ENCODE measurements at places on chromosomes 3 and 15. TPM values are rescaled to one million over a fixed set of nuclear protein-coding genes. Genes with fewer than 3 reads are reported as not detected.

Gene CCR9
- total RNA-seq, result not detected

Gene GOLGA6A
- under 0.01 TPM for total RNA-seq

Gene TGM4
- not detected for total RNA-seq

Gene ZNF445
- 9.8 TPM for total RNA-seq

Gene SCN11A
- under 0.01 TPM for total RNA-seq

Gene MUC20
- 0.36 TPM for total RNA-seq

Gene FEZF2
- total RNA-seq, result not detected

Gene LRRIQ4
- 0.29 TPM for total RNA-seq

Gene PIGX
- total RNA-seq, result 26.8 TPM

Gene TRIM42
- total RNA-seq, result not detected

Gene IGSF10
- total RNA-seq, result 2.7 TPM

Gene SYNM
- 4.0 TPM for total RNA-seq

Gene KAT2B
- total RNA-seq, result 15.9 TPM

Gene TNFSF10
- total RNA-seq, result 3.5 TPM

Gene MBNL1
- 483 TPM for total RNA-seq

Gene CD80
- total RNA-seq, result 2.5 TPM

Gene FRMD5
- total RNA-seq, result 3.3 TPM

Gene TEX55
- not detected for total RNA-seq

Gene TM4SF4
- total RNA-seq, result not detected

Gene FBXO40
- not detected for total RNA-seq

Gene ABI3BP
- 183 TPM for total RNA-seq

Gene PLSCR2
- total RNA-seq, result not detected

Gene NECTIN3
- total RNA-seq, result 52.5 TPM

Gene C2CD4B
- not detected for total RNA-seq

Gene IL20RB
- total RNA-seq, result 1.8 TPM

Gene IGF2BP2
- total RNA-seq, result 80.4 TPM

Gene MOBP
- total RNA-seq, result not detected

Gene MST1R
- 0.72 TPM for total RNA-seq

Gene RPP14
- total RNA-seq, result 13.4 TPM

Gene CAND2
- 1.2 TPM for total RNA-seq

Gene RARB
- total RNA-seq, result 4.1 TPM

Gene KLHL40
- not detected for total RNA-seq

Gene SMAD6
- 31.8 TPM for total RNA-seq

Gene EBLN2
- 6.2 TPM for total RNA-seq

Gene SRGAP3
- 4.7 TPM for total RNA-seq
